ENCODE measurements at places on chromosomes 11 and 22. TPM values are rescaled to one million over a fixed set of nuclear protein-coding genes. Genes with fewer than 3 reads are reported as not detected.

DNA sequence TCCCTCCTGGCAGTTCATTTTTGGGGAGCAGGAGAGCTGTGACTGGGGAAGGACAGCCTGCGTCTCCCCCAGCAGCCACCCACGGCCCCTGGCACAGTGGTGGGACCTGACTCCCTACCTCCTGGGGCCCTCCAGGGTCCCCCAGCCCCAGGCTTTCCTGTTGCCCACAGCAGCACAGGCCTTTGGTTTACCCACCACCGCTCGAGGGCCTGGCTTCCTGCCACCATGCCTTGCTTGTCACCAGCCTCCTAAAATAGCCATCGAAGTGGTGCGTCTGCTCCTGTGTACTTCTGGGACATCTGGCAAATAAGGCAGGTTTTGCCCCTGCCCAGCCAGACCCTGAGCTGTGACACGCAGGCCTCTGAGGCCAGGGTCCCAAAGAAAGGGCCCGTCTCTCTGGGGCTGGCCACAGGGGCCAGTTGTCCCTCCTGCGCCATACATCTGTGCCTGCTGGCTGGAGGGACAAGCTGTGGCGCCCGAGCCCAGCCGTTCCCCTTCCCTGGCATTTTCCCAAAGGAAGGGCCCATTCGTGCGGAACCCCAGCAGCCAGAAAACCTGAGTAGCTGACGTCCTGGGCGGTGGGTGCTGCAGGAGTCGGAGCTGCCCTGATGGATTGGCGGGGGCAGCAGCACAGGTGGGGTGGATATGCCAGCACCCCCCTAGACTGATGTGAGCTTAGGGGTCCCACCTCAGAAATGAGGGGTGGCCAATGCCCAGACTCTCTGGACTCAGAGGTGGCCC, 14.6 kb downstream of the PHLDA2 start:
- DNase-seq: no peak

EXPH5 gene
- total RNA-seq: 1.1 TPM

SVIP gene
- 15.5 TPM for total RNA-seq

DNA sequence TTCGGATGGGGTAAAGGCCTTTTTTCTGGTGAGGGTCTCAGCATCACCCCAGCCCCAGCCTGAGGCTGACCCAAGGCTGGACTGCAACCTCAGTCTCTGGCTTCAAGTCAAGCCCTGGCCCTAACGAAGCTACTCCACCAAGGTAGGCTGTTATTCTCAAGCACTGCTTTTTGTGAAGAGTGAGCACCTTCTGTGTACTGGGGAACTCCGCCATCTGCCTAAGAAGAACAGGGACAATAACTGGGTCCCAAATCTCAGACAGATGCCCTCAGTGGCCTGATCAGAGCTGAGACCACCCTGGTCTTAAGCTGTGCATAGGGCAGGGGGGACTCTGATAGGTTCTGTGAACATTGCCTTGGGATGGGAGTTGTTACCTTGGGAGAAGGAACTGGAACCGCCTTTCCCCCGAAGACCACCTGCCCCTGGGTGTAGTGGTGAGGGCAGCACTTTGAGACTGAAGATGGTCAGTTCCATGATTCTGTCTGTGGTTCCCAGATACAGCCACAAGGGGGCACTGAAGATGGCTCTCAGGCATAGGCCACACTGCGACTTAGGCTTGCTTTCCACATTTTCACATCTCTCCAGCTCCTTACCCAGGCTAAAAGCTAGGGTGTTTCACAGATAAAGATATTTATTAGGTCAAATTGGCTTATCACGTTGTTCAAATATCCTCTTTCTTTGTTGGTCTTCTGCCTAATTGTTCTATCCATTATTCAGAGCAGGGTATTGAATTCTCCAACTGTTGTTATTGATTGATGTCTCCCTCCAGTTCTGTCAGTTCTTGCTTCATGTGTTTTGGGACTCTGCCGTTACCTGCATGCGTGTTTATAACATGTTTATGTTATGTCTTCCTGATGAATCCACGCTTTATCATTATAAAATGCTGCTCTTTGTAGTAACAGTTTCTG, 11.8 kb upstream of the UVRAG start:
- DNase-seq: peak; percentile 68

- DNase-seq: no peak
Measured at GRCh38 chr22:44031158-44031952, 7.3 kb downstream of the PARVB start.

Data from ovary (tissue), 10 donors.